Spinal cord (tissue), 10 donors: ENCODE measurements at places on chromosomes 11 and 22. TPM values are rescaled to one million over a fixed set of nuclear protein-coding genes. Genes with fewer than 3 reads are reported as not detected.

GRCh38 chr22:37824674-37825641, 1.8 kb downstream of the GALR3 start:
- peaks cover 31% of the 10 kb centered on the region for H3K36me3 ChIP-seq
- H3K4me1 ChIP-seq = peaks cover 20% of the 10 kb centered on the region
- no peak for DNase-seq
- peaks cover 36% of the 10 kb centered on the region for H3K27me3 ChIP-seq

DNA sequence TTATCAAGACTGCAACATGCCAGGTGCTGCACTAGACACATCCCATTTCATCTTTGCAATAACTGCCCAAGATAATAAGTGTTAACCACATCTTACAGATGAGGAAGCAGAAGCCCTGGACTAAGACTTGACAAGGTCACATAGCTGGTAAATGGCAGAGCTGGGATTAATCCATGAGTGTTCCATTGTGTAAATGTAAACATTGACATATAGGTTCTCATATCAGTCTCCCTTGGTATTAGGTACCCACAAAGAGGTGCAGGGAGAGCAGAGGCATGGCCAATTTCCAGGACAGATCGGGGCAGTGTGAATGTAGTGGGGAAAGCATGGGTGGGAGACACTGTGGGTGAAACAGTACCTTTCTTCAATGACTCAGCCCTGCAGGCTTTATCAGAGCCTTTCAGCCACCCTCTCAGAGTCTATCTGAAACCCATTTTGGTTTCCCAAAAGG, 17.9 kb downstream of the MICAL2 start:
- H3K4me3 ChIP-seq = no peak overlapping the region
- H3K27me3 ChIP-seq = peaks cover 5% of the 10 kb centered on the region
- no peak overlapping the region for H3K27ac ChIP-seq
- no peaks in the 10 kb centered on the region for H3K36me3 ChIP-seq

DNA sequence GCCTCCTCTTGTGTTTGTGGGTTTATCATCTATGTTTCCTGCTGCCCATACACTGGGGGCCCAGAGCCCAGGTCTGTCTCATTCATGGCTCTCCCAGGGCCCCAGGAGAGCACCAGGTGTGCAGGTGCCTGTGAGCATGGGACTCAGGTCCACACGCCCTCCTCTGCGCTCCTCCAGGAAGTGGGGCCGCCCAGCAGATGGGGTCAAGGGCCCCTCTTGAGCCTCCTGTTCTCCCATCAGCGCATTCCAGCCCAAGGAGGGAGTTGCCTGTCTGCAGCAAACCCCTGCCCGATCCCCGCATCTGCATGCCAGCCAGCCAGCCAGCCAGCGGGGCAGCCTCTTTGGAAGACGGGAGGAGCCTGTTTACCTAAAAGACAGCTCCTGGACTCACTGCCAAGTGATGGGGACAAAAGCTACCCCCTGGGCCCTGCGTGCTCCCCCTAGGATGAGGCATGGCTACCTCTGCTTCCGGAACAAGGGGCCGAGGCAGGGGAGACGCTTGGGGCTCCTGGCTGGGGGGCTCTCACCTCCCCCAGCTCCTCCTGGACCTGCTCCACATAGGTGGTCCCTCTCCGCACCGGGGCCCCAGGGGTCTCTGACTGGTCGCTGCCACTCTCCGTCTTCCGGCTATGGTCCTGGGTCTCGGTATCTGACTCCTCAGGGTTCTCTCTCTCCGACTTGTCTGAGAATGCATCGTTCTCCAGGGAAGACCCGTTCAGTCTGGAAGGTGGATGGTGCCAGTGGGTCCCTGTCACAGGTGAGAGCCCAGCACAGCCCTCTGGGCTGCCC, 49.7 kb upstream of the CARS1 start:
- H3K27ac ChIP-seq = no peak overlapping the region
- H3K36me3 ChIP-seq = peaks cover 87% of the 10 kb centered on the region
- H3K4me1 ChIP-seq = no peaks in the 10 kb centered on the region
- no peaks in the 10 kb centered on the region for H3K27me3 ChIP-seq
- no peak overlapping the region for H3K4me3 ChIP-seq

DNA sequence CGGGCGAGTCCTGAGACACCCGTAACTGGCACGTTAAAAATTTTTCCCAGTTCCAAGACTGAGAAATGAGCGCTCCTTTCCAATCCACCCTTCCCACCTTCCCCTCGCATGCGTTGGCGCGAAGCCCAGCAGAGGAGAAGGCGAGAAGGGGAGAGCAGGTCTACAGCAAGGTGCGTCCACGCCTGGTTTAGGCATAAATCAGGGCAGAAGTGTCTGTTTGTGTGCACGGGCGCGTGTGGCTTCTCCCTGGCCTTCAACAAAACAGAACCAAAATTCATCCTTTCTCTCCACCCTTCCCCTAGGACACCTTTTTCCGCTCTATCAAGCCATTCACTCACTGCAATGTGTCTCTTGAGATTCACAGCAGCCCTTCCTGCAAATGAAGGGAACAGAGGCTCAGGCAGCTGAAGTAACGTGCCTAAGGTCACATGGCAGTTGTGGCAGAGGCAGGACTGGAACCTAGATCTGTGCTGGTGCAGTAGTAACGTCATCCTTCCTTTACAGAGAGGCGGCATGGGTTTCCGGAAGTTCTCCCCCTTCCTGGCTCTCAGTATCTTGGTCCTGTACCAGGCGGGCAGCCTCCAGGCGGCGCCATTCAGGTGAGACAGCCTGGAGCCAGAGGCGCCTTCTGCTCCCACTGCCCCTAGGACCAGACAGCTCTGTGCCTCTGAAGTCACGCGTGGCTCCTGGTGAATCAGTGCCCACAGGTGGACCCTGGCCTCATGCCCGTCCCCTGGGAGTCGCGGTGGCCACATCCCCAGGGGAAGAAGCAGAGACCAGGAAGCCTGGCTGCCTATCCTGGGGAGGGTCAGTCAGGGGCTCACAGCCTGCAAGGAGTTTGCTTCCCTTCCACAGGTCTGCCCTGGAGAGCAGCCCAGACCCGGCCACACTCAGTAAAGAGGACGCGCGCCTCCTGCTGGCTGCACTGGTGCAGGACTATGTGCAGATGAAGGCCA, 1.1 kb downstream of the CALCB start:
- H3K4me1 ChIP-seq = peaks cover 26% of the 10 kb centered on the region
- DNase-seq = peak; percentile 53
- H3K27ac ChIP-seq = no peak overlapping the region
- H3K4me3 ChIP-seq = peak overlapping the region; percentile 38
- no peaks in the 10 kb centered on the region for H3K36me3 ChIP-seq

The OR10A2 gene
- total RNA-seq = not detected
